Stimulated activated CD4-positive, alpha-beta T cell treated with anti-CD3 and anti-CD28 coated beads, Interleukin-1b, Interleukin-23, amount 100 ng/mL, for 48 hours (primary cell): ENCODE measurements at places on chromosomes 3 and 15.

GRCh38 chr3:14563946-14564539 is 23.9 kb upstream of the GRIP2 start:
- no peak for DNase-seq

GRCh38 chr3:159620281-159620680 is 368.4 kb upstream of the IL12A start:
- no peak for DNase-seq

GRCh38 chr3:77407441-77407840 is 367.5 kb downstream of the ROBO2 start:
- DNase-seq, result no peak

DNA sequence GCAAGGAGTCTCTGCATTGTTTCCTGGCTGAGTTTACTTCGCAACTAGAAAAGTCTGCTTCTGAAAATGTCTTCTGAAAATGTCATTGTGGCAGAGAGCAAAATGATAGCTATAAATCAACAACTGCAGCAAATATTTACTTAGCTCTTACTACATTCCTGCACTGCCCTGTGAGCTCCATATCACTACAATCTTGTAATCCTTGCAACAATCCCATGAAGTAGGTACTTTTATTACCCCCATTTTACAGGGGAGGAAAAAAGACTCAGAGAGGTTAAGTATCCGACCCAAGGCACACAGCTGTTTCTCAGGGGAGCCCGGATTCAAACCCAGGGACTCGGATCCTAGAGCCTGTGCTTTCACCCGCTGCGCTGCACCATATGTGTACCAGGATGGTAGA is 34.2 kb upstream of the SPTBN5 start:
- no peak for DNase-seq
